ENCODE measurements at places on chromosomes 12 and 14. TPM values are rescaled to one million over a fixed set of nuclear protein-coding genes. Genes with fewer than 3 reads are reported as not detected.

GRCh38 chr14:103685276-103686211 lies 29.7 kb downstream of the XRCC3 start:
- peaks cover 18% of the 10 kb centered on the region for H3K36me3 ChIP-seq
- H3K27me3 ChIP-seq, result no peaks in the 10 kb centered on the region
- H3K4me3 ChIP-seq, result no peak overlapping the region
- H3K27ac ChIP-seq, result peak overlapping the region; percentile 75
- DNase-seq, result no peak
- peaks cover 23% of the 10 kb centered on the region for H3K4me1 ChIP-seq

- peaks cover 2% of the 10 kb centered on the region for H3K4me1 ChIP-seq
- no peaks in the 10 kb centered on the region for H3K36me3 ChIP-seq
- DNase-seq, result no peak
- H3K27me3 ChIP-seq, result peaks cover 4% of the 10 kb centered on the region
- no peak overlapping the region for H3K4me3 ChIP-seq
Observed at GRCh38 chr14:69543341-69544115, 31.1 kb downstream of the CCDC177 start.

DNA sequence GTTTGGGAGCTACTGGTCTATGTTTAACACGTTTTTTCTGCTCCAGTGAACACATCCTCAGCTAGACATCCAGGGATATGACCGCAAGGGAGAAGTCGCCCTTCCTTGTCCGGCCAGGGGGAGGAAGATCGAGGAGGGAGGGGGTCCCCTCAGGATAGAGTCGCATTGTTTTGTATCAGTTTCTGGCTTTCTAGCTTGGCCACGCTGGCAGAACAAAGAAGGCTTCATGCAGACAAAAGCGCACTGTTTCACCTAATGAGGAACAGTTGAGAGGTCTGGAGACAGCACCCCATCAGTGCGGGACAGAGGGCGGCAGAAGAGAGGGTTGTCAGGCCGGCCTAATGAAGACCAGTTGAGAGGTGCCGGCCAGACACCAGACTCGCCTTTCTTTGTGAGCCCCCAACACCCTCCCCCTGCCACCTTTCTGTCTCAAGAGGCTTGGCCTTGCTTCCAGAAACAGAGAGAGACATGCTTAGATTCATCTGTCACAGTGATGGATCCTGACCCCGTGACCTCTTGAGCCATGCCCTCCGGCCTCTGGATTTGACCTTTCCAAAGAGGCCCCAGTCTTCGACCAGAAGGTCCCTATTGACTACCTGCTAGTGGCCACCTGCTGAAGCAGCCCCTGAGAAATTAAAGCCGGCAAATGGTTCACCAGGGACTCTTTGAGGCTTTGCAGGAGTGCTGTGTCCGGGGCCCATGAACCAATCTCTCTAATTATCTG lies 254.7 kb upstream of the TBX3 start:
- DNase-seq, result no peak
- H3K4me3 ChIP-seq, result no peak overlapping the region
- no peaks in the 10 kb centered on the region for H3K27me3 ChIP-seq
- H3K36me3 ChIP-seq, result no peaks in the 10 kb centered on the region

- H3K27me3 ChIP-seq, result no peaks in the 10 kb centered on the region
- no peak overlapping the region for H3K4me3 ChIP-seq
- no peaks in the 10 kb centered on the region for H3K36me3 ChIP-seq
- DNase-seq, result no peak
- H3K4me1 ChIP-seq, result peaks cover 77% of the 10 kb centered on the region
Observed at GRCh38 chr14:73773441-73774240, 59.5 kb upstream of the PNMA1 start.

GRCh38 chr14:67941456-67942018 lies 122.0 kb downstream of the RAD51B start:
- H3K4me3 ChIP-seq, result peak overlapping the region; percentile 17
- H3K27ac ChIP-seq, result peak overlapping the region; percentile 66
- no peaks in the 10 kb centered on the region for H3K36me3 ChIP-seq
- H3K4me1 ChIP-seq, result peaks cover 41% of the 10 kb centered on the region
- no peaks in the 10 kb centered on the region for H3K27me3 ChIP-seq

- H3K36me3 ChIP-seq, result no peaks in the 10 kb centered on the region
- no peak overlapping the region for H3K27ac ChIP-seq
- no peak for DNase-seq
- peaks cover 8% of the 10 kb centered on the region for H3K4me1 ChIP-seq
Observed at GRCh38 chr14:99203080-99203479, 68.9 kb downstream of the BCL11B start.

- no peaks in the 10 kb centered on the region for H3K27me3 ChIP-seq
- peaks cover 3% of the 10 kb centered on the region for H3K36me3 ChIP-seq
- H3K4me1 ChIP-seq, result no peaks in the 10 kb centered on the region
Observed at GRCh38 chr12:132114667-132115066, 29.5 kb downstream of the DDX51 start.

- no peaks in the 10 kb centered on the region for H3K27me3 ChIP-seq
- DNase-seq, result no peak
- no peak overlapping the region for H3K4me3 ChIP-seq
- no peaks in the 10 kb centered on the region for H3K4me1 ChIP-seq
- no peaks in the 10 kb centered on the region for H3K36me3 ChIP-seq
- no peak overlapping the region for H3K27ac ChIP-seq
Observed at GRCh38 chr12:42809226-42809625, 219.7 kb upstream of the PRICKLE1 start.

GRCh38 chr14:90905531-90905930 lies 89.3 kb upstream of the TTC7B start:
- no peak for DNase-seq
- no peaks in the 10 kb centered on the region for H3K4me1 ChIP-seq
- no peak overlapping the region for H3K27ac ChIP-seq
- H3K27me3 ChIP-seq, result no peaks in the 10 kb centered on the region

DNA sequence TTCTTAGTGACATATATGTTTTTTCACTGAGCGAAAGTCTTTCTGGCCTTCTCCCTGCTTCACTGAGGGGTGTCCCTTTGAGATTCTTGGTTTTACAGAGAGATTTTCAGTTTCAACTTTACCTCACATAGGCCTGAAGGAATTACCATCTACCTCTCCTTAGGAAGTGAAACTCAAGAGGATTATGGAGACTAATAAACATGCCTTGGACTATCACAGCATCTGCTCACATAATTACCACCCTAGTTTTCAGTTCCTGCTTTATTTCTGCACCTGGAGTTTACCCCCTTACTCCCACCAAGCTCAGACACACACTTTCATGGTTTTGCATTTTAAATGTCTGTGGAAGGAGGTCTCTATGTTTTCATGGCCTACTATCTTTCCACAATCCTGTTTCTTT lies 118.3 kb upstream of the SCAF11 start:
- no peak overlapping the region for H3K27ac ChIP-seq
- no peaks in the 10 kb centered on the region for H3K4me1 ChIP-seq
- H3K4me3 ChIP-seq, result no peak overlapping the region

DNA sequence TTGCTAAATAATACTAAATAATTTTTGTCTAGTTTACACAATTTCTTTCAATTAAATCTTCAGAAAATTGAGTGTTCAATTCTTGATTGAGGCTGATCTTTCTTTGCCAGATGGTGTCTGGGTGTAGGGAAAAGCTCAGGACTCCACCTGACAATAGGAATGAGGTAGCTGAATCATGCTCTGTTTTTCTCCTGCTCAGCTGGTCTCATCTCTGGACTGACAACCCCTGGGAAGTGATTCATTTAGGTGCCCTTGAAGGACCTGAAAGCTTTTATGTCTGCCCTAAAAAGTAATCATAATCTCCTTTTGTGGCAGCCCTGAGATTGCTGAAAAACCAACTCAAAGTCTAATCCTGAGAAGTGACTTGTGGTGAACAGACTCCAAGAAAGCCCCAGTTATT lies 255.4 kb downstream of the ETNK1 start:
- no peak overlapping the region for H3K27ac ChIP-seq
- H3K27me3 ChIP-seq, result no peaks in the 10 kb centered on the region
- H3K4me1 ChIP-seq, result no peaks in the 10 kb centered on the region
- no peaks in the 10 kb centered on the region for H3K36me3 ChIP-seq
- no peak for DNase-seq

DNA sequence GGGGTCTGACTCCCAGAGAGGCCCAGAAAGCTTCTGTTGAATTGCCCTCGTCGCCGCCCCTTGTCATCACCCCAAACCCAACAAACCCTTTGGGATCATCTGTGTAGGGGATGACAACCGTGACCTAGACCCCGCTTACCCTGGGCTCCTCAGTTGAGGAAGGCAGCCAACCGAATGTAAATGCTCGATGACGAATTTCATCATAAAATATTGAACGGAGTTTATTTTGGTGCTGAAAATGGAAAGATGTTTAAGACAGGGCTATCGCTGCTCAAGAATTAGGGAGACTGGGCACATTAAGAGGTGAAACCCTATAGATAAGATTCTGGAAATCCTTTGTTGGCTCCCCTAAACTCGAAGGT lies 512 bp downstream of the ACTR10 start:
- peak overlapping the region; percentile 91 for H3K27ac ChIP-seq
- H3K27me3 ChIP-seq, result no peaks in the 10 kb centered on the region
- peaks cover 22% of the 10 kb centered on the region for H3K36me3 ChIP-seq
- H3K4me1 ChIP-seq, result peaks cover 7% of the 10 kb centered on the region
- peak overlapping the region; percentile 74 for H3K4me3 ChIP-seq

DNA sequence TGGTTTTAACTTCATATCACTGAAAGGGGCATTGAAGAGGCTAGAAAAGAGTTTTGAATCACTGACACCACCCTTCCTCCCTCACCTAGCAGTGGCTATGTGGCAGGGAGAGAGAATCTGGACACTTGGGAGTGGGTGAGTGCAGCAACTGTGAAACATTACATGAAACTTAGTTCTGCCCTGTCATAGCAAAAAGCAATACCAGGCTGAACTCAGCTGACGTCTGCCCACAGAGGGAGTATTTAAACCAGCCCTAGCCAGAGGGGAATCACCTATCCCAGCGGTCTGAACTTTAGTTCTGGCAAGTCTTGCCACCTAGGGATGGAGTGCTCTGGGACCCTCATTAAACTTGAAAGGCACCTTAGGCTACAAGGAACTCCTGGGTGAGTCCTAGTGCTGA lies 20.7 kb upstream of the UNC79 start:
- no peak overlapping the region for H3K4me3 ChIP-seq
- H3K36me3 ChIP-seq, result no peaks in the 10 kb centered on the region
- no peak for DNase-seq
- H3K27ac ChIP-seq, result no peak overlapping the region
- H3K4me1 ChIP-seq, result no peaks in the 10 kb centered on the region
- H3K27me3 ChIP-seq, result no peaks in the 10 kb centered on the region

DNA sequence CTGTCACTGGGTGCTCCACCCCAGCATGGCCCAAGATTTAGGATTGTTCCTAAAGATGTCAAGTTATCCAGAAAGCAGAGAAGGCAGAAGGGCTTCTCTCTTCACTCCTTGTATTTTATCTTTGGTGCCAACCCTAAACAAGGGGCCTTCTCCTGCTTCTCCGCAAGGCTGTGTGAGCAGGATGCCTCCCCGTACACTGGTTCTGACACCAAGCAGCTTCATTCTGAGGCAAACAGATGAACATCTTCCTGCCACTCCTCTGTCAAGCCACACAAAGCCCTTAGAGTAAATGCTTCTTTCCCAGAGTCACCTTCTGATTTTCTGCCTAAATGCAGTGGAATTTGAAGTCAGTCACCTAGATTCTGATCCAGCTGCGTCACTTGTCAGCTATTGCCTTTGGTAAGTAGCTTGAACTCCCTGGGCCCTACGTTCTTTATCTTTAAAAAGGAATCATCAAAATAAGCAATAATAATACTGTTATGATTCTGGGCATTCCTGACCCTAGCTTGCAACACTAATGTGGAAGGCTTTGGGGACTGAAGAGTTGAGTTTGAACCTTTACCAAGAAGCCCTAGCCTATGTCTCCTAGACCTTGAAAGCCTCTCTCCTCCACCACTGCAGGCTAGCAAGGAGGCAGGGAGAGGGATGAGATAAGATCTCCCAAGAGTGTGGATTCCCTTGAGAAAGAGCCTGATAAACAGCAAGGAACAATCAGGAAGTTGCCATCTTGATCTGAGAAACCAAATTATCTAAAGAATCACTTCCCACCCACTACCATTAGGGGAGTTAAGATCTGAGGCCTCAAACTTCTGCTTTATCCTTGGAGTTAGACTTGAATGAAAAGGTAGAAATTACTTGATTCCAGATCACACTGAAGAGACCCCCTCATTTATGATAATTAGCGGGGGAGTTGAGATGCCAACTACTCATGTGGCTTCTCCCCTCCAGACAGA lies 5.7 kb downstream of the KRT73 start:
- peaks cover 16% of the 10 kb centered on the region for H3K27me3 ChIP-seq
- H3K4me1 ChIP-seq, result no peaks in the 10 kb centered on the region
- no peak overlapping the region for H3K27ac ChIP-seq
- no peak for DNase-seq

- H3K36me3 ChIP-seq, result no peaks in the 10 kb centered on the region
- DNase-seq, result no peak
- H3K4me1 ChIP-seq, result no peaks in the 10 kb centered on the region
Observed at GRCh38 chr12:57571926-57572762, 18.8 kb upstream of the PIP4K2C start.

GRCh38 chr12:41459111-41459905 lies 271.2 kb downstream of the PDZRN4 start:
- no peak overlapping the region for H3K27ac ChIP-seq
- H3K27me3 ChIP-seq, result no peaks in the 10 kb centered on the region
- DNase-seq, result no peak
- no peaks in the 10 kb centered on the region for H3K36me3 ChIP-seq

DNA sequence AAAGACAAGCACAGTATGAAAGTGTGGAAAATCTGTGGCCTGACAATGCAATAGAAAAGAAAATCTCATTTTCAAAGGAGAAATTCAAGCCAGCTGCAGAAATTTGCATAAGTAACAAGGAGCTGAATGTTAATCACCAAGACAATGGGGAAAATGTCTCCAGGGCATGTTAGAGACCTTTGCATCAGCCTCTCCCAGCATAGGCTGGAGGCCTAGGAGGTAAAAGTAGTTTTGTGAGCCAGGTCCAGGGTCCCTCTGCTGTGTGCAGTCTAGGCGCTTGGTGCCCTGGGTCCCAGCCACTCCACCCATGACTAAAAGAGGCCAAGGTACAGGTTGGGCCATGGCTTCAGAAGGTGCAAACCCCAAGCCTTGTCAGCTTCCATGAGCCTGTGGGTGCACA lies 58.3 kb downstream of the TESPA1 start:
- no peaks in the 10 kb centered on the region for H3K4me1 ChIP-seq
- DNase-seq, result no peak
- no peaks in the 10 kb centered on the region for H3K36me3 ChIP-seq
- no peaks in the 10 kb centered on the region for H3K27me3 ChIP-seq
- no peak overlapping the region for H3K27ac ChIP-seq

DNA sequence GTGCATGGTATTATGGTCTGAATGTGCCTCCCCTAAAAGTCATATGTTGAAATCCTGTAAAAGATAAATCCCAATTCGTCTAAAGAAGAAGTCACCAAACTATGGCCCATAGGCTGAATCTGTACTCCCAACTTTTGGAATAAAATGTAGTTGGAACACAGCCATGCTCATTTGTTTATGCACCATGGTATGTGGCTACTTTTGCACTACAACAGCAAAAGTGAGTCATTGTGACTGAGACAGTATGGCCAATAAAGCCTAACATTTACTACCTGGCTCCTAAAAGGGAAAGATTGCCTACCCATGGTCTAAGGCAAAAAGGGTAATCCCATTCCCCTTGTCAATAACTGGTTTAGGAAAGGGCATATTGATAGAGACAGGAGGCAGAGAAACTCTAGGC lies 101.8 kb downstream of the LRIG3 start:
- H3K27me3 ChIP-seq, result no peaks in the 10 kb centered on the region
- no peak overlapping the region for H3K4me3 ChIP-seq
- H3K36me3 ChIP-seq, result no peaks in the 10 kb centered on the region
- H3K27ac ChIP-seq, result no peak overlapping the region

Gene INHBC
- 0.18 TPM for total RNA-seq

Gene SLC25A47
- total RNA-seq, result not detected

Gene ZDHHC22
- not detected for total RNA-seq

Gene COX8C
- total RNA-seq, result not detected

Gene CD4
- 3.8 TPM for total RNA-seq

Gene PZP
- total RNA-seq, result 0.20 TPM

Gene LRTM2
- not detected for total RNA-seq

Gene GLT1D1
- 1.7 TPM for total RNA-seq

Gene EXOC3L4
- total RNA-seq, result 0.30 TPM
